ENCODE measurements at places on chromosomes 1 and 21.
A peak's percentile ranks its signal among the peaks of the same experiment; 100 is the strongest.

DNA sequence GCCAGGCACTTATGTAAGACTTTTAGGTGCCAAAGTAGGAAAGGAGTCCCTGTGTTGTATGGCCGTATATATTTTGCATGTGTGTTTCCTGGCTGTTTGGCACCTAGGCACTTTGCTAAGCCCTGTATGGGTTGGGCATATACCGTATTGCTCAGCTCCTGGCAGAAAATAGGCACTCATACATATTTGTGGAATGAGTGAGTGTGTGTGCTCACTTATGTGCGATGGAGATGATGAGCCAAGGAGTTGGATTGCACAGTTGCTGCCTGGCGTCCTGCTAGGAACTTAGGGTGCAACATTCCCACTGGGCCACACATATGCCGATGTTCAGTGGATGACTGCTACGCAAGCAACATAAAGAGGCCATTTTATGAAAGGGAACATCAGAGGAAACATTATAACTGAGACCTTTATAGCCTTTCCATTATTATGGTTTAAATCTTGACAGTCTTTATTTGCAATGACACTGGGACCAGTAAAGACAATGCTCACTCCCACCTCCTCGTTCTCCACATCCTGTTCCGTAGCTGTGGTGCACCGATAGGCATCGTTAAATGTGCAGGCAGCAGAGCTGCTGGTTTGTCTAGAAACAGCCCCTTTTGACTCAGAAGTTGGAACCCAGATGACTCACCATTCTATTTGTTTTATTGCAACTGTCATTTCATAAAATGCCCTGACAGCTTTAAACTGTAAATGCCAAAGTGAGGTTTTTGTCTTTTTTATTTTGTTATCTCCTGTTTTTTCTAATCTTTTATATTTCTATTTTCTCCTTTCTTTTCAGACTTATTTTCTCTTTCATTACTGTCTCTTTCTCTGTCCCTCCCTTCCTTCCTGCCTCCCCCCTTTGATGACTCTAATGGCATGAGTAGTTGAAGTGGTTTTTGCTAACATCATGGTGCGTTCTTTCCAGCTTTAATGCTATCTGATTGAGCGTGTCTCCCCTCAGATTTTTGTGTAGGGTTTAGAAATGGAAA, 36.1 kb downstream of the PEX14 start:
- peak; percentile 81 for DNase-seq

GRCh38 chr1:86436041-86436440, 12.1 kb downstream of the CLCA2 start:
- DNase-seq, result no peak

DNA sequence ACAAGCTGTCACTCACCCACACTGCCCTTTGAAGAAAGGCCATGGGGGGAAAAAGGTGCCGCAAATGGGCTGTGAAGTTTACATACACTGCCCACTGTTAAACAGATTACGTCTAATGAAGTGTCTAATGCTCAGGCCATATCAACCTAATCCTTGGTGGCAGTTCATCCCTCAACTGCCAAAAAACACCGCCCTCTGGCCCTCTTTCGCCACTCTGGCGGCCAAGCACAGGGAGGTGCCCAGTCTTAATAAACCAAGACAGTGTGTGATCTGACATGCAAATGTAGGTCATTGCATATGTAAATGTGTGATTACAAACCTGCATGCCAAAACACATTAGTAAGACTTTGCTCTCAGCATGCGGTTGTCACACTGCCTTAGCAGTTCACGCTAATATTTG, 89.5 kb downstream of the NEK7 start:
- no peak for DNase-seq

DNA sequence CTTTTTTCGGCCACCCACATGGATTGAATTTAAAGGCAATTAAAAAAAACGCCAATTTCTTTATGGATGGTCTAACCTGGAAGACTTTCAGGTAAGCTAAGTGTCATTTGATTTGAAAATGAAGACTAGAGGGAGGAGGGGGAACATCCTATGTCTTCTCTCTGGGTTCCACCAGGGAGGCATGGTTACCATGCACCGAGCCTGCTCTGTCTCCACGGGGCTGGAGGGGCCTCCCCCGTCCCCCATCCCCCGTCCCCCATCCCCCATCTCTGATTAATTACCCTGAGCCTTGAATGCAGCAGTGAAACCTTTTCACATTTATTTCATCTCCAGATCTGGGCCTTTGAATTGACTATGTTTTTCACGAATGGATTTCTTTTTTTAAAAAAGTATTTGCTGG, 135.1 kb downstream of the TLR5 start:
- no peak for DNase-seq

DNA sequence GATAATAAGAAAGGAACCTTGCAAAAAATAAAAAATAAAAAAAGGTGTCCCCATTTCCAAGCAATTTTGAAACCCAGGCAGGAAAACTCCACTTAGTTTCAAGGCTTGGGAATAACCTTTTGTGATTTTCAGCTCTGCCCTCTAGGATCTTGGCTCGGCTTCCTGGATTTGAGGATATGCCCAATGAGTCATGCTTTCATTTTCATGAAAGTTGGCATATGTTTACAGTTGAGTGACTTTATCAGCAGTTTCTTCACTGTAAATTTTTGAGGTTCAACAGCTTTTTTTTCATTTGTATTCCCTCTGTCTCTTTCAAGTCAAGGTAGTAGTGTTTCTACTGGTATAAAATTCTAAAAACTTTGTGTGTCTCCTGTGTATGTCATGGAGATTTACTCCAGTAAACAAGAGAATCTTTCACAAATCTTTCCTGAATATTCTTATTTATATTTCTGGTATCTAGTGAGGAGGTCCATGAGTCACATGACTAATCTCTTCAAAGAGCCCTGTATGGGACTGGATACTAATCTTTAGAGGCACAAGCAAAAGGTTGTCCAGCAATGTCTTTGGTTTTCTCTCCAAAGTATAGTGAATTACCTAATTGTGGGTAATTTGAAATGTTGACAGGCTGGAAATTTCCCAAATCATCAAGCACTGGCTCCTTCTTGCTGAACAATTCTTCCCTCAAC, 335.3 kb downstream of the BRINP2 start:
- DNase-seq, result no peak

GRCh38 chr1:183218971-183219615, 33.0 kb downstream of the LAMC2 start:
- DNase-seq, result no peak

DNA sequence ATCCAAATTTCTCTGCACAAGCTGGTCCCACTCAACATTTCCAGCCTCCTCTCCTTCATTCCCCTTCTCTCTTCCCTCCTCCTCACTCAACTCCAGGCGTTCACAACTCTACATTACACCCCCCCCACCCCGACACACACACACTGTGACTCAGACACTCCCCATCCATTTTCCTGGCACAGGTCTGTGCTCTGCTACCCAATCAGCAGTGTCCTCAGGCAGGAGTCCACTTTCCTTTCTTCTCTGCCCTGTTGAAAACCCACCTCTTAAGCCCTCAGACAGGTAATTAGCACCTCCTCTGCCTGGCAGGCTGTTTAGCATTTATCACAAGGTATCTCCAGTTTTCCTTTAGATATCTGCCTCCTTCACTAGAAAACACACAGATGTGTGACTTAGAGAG, 8.8 kb upstream of the LMX1A start:
- DNase-seq, result no peak

- DNase-seq, result no peak
Measured at GRCh38 chr1:192707978-192708547, 72.1 kb downstream of the RGS13 start.

DNA sequence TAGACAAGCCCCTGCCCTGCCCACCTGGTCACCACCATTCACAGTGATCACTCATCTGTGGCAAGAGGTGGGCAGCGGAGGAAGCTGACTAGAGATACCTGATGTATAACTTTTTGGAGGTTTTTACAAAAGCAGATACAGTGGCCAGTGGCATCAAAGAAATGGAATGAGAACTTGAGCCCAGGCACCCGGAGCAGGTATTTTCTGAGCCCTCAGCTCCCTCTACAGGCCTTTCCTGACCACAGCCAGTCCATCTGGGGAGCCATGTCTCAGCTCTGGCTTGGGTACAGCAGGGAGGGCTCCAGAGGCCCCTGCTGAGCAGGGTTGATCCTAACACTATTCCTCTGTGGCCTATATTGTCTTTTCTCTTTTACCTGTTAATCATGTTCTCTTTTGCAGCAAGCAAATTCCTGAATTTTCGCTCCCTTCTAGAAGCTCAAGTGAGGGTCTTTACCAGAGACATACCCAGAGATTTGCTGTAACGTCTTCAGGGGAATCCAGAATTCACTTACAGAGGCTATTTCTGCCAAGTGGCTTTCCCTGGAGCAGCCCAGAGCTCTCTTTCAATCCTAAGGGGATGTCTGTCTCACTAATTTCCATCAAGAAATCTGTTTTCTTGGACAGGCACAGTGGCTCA, 27.3 kb downstream of the GPR157 start:
- DNase-seq, result no peak

- no peak for DNase-seq
Measured at GRCh38 chr21:44752671-44753235, 41.4 kb upstream of the TSPEAR start.

- DNase-seq, result no peak
Measured at GRCh38 chr1:232634096-232634495, 4.2 kb upstream of the SIPA1L2 start.

DNA sequence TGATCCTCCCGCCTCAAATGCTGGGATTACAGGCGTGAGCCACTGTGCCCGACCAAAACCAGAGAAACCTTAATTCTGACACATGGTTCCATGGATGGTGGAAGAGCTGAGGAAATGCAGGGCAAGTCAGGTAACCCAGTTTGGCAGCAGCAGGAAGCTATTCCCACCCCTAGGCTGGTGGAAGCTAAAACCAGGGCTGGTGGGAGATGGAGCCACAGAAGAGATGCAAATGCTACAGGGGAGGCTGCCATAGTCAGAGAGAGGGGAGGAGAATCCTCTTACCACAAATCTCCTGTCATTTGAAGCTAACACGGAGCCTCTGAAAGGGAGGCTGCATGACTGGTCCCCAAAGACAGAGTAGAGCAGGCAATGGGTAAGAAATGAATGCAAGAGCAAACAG, 4.1 kb upstream of the CDC42BPA start:
- DNase-seq, result no peak

- DNase-seq, result no peak
Measured at GRCh38 chr1:41582351-41582750, 97.9 kb upstream of the EDN2 start.

- no peak for DNase-seq
Measured at GRCh38 chr1:221824025-221824424, 82.1 kb upstream of the DUSP10 start.

- DNase-seq, result no peak
Measured at GRCh38 chr1:109770331-109771095, 6.8 kb upstream of the EPS8L3 start.

DNA sequence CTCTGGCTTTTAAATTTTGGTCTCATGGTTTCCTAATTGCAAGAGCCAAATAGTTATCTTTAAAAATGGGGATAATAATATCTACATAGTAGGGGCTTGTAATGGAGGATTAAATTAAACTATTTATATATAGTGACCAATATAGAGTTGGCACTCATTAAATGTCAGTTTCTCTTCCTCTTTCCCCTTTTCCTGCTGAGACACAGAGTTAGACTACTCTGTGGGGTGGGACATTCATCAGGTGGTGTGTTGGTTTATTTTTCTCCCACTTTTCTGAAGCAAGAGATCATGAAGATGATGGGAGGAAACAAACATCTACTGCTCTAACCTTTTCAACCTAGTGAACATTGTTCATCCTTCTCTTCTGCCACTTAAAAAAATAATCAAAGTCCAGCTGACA, 17.3 kb upstream of the RAP1A start:
- DNase-seq, result no peak
